Activated CD8-positive, alpha-beta memory T cell treated with anti-CD3 and anti-CD28 coated beads, Interleukin-2, amount 10 ng/mL, durations not matched to agents 7 days and 5 days (primary cell): ENCODE measurements at places on chromosomes 3 and 15. TPM values are rescaled to one million over a fixed set of nuclear protein-coding genes. Genes with fewer than 3 reads are reported as not detected.

Gene SPPL2A
- total RNA-seq: 108 TPM

- no peak overlapping the region for H3K4me3 ChIP-seq
- no peaks in the 10 kb centered on the region for H3K36me3 ChIP-seq
- no peaks in the 10 kb centered on the region for H3K27me3 ChIP-seq
- no peaks in the 10 kb centered on the region for H3K4me1 ChIP-seq
Measured at GRCh38 chr3:146750196-146750595, 145.1 kb upstream of the PLSCR5 start.

Gene CDCP1
- total RNA-seq: 5.3 TPM

Gene C15orf39
- 63.0 TPM for total RNA-seq

Gene ARPP21
- not detected for total RNA-seq

GRCh38 chr15:94414916-94415315, 183.6 kb downstream of the MCTP2 start:
- H3K4me3 ChIP-seq: no peak overlapping the region
- H3K36me3 ChIP-seq: peaks cover 29% of the 10 kb centered on the region
- H3K27ac ChIP-seq: no peak overlapping the region
- H3K27me3 ChIP-seq: no peaks in the 10 kb centered on the region
- no peak for DNase-seq
- H3K4me1 ChIP-seq: peaks cover 2% of the 10 kb centered on the region

DNA sequence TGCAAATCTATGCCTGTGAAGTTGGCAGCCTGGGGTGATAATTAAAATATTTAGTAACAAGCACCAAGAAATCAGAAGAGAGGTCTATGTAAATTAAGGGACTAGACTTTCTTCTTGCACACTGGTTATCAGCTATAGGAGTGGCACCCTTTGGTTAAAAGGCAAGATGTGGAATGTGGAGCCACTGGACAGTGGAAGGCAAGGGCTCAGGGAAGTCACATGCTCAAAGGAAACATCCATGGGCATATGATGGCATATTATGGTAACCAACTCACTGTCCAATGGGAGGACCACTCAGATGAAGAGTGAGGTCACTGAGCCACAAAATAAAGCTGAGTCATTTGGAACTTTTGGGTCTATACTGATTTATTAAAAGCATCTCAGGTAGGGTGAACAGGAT, 165.6 kb upstream of the PRICKLE2 start:
- H3K27me3 ChIP-seq: peaks cover 8% of the 10 kb centered on the region
- H3K27ac ChIP-seq: no peak overlapping the region
- no peak for DNase-seq
- H3K4me1 ChIP-seq: no peaks in the 10 kb centered on the region
- H3K36me3 ChIP-seq: no peaks in the 10 kb centered on the region

DNA sequence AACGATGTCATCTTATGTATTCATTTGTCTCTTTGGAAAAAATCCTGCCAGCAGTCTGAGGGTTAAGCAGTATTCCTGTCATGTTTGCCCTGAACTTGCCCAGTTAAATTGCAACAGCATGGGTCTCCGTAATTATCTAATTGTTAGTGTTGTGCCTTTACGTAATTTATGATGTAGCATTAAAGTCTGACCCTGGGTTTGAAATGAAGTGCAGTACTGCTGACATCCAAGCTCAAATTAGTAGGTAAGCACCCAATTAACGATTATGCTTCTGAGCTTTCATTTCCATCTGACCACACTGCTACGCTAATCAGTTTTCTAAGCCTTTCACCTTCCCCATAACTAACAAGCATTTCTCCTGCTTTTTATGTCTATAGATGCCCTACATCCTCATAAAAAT, 241.8 kb downstream of the ARRDC4 start:
- H3K27me3 ChIP-seq: no peaks in the 10 kb centered on the region
- H3K4me3 ChIP-seq: no peak overlapping the region
- DNase-seq: no peak
- no peaks in the 10 kb centered on the region for H3K4me1 ChIP-seq

- H3K4me1 ChIP-seq: no peaks in the 10 kb centered on the region
- DNase-seq: no peak
Measured at GRCh38 chr3:122770521-122771202, 23.0 kb downstream of the HSPBAP1 start.

Gene UROC1
- total RNA-seq: not detected

GRCh38 chr15:57651445-57651844, 55.1 kb upstream of the POLR2M start:
- peaks cover 24% of the 10 kb centered on the region for H3K27me3 ChIP-seq
- no peaks in the 10 kb centered on the region for H3K36me3 ChIP-seq
- H3K4me3 ChIP-seq: no peak overlapping the region
- H3K4me1 ChIP-seq: peaks cover 17% of the 10 kb centered on the region
- peak overlapping the region; percentile 24 for H3K27ac ChIP-seq

GRCh38 chr3:128452678-128453275, 13.9 kb downstream of the DNAJB8 start:
- H3K4me1 ChIP-seq: peaks cover 14% of the 10 kb centered on the region
- no peak overlapping the region for H3K4me3 ChIP-seq
- peaks cover 21% of the 10 kb centered on the region for H3K27me3 ChIP-seq
- peaks cover 8% of the 10 kb centered on the region for H3K36me3 ChIP-seq

Gene FETUB
- total RNA-seq: not detected

DNA sequence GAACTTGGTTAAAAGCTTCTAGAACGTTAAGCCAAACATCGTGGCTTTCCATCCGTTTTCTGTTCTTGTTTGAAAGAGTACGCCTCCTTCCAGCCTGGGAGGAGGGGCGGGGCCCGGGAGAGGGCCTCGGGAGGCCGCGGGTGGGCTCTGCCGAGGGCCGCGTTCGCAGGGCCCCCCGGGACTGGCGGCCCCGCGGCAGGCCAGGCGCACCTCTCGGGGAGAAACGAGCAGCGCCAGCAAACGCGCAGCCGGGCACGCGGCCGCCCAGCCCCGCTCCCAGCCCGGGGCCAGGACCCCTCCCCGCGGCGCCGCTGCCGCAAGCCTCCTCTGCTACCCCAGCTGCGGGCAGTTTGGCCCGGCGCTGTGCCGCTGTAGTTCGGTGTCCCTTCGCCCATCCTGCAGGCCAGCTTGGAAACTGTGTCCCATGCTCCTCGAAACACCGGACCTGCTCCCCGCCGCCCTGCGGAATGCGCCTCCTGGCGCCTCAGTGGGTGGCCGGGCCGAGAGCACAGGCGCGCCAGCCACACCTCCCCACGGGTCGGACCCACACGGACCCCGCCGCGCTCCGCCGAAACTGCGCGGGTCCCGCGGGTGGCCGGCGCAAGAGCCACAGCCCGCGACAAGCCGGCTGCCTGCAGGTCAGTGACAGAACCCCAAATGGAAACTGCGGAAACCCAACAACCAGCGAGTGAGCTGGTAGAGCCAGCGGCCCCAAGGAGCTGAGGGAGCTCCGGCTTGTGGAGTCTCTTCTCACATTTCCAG, 2.3 kb downstream of the OCA2 start:
- peaks cover 28% of the 10 kb centered on the region for H3K4me1 ChIP-seq
- no peak overlapping the region for H3K27ac ChIP-seq
- H3K4me3 ChIP-seq: peak overlapping the region; percentile 79
- no peak for DNase-seq

DNA sequence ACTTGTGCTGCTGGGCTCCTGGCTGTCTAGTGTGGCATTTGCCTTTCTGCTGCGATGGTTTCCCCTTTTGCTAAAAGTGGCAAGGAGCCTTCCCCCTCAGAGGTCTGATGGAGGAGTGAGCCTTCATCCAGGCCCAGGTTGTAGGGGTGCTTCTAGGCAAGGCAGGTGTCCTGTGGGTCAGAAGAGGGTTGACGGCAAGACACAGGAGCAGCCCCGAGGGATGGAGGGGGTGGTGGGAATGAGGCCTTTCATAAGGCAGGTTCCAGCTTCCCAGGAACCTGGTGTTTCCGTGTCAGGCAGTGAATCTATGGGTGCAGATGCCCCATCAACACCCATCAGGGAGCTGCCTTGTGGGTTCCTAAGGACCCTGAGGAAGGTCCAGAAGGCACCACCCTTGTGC, 63.0 kb upstream of the TAMM41 start:
- no peaks in the 10 kb centered on the region for H3K27me3 ChIP-seq
- H3K27ac ChIP-seq: peak overlapping the region; percentile 77

Gene MCTP2
- total RNA-seq: 67.2 TPM

Gene CPLX3
- total RNA-seq: 0.35 TPM

- H3K4me3 ChIP-seq: no peak overlapping the region
- DNase-seq: no peak
- no peak overlapping the region for H3K27ac ChIP-seq
- no peaks in the 10 kb centered on the region for H3K4me1 ChIP-seq
Measured at GRCh38 chr3:176206809-176207208, 990.5 kb downstream of the TBL1XR1 start.

GRCh38 chr3:81592101-81592500, 169.3 kb downstream of the GBE1 start:
- DNase-seq: no peak
- no peaks in the 10 kb centered on the region for H3K4me1 ChIP-seq
- H3K36me3 ChIP-seq: peaks cover 3% of the 10 kb centered on the region
- H3K27ac ChIP-seq: no peak overlapping the region

GRCh38 chr3:160012108-160012507, 23.5 kb downstream of the IL12A start:
- H3K27me3 ChIP-seq: no peaks in the 10 kb centered on the region
- DNase-seq: no peak
- peaks cover 44% of the 10 kb centered on the region for H3K4me1 ChIP-seq
- H3K4me3 ChIP-seq: no peak overlapping the region
- peaks cover 4% of the 10 kb centered on the region for H3K36me3 ChIP-seq
- peak overlapping the region; percentile 74 for H3K27ac ChIP-seq

DNA sequence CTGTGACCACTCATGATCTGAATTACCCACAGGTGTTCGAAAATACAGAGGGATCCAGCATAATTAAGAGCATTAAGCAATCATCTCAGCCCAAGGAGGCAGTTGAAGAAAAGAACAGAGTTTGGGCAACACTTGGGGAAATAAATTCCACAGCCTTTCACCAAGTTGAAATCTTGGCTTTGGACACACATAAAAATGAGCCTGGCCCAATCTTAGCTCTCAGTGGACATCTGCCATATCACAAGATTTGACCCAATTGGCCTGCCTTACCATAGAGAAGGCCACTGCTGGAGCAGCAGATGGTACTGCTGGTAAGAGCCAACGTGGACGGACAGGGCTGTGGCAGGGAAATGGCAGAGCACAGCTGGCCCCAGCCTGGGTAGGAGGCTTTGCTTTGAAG, 13.0 kb downstream of the FOXP1 start:
- H3K4me3 ChIP-seq: no peak overlapping the region
- peaks cover 2% of the 10 kb centered on the region for H3K4me1 ChIP-seq
- H3K27me3 ChIP-seq: no peaks in the 10 kb centered on the region
- H3K27ac ChIP-seq: no peak overlapping the region
